ENCODE measurements at places on chromosomes 3 and 15.

DNA sequence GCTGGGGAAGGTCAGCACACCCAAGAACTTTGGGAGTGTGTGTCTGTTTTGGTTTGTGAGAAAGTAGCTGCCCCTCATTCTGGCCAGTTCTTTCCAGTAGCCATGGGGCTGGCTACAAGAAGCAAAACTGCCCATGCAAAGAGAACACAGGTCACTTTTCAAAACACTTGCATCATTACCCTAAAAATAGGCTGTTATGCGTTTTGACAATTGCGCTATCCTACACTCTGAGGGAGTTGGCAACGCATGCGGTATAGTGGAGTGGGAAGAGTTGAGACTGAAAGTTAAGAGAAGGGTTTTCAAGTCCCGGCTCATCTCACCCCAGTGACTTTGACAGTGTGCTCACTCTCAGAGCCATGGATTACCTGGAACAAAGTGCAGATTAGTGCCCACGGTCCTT, 41.8 kb upstream of the MYZAP start:
- DNase-seq = no peak

DNA sequence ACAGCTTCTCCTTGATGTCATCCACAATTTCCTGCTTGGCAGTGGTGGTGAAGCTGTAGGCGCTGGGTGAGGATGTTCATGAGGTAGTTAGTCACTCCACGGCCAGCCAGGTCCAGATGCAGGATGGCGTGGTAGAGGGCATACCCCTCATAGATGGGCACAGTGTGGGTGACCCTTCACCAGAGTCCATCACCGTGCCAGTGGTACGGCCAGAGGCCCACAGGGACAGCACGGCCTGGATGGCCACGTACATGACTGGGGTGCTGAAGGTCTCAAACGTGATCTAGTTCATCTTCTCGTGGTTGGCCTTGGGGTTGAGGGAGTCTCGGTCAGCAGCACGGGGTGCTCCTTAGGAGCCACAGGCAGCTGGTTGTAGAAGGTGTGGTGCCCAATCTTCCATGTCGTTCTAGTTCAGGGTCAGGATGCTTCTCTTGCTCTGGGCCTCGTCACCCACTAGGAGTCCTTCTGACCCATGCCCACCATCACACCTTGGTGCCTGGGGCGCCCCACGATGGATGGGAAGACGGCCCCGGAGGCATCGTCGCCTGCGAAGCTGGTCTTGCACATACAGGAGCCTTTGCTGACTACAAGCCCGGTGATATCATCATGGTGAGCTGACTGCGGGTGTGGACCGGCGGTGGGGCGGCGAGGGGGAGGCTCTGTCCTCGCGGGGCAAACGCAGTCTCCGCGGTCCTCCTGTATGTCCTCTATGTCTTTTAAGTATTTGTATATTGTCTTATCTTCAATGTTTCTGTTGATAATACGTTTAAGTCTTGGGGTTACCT, 1119.0 kb downstream of the NAALADL2 start:
- DNase-seq = no peak

DNA sequence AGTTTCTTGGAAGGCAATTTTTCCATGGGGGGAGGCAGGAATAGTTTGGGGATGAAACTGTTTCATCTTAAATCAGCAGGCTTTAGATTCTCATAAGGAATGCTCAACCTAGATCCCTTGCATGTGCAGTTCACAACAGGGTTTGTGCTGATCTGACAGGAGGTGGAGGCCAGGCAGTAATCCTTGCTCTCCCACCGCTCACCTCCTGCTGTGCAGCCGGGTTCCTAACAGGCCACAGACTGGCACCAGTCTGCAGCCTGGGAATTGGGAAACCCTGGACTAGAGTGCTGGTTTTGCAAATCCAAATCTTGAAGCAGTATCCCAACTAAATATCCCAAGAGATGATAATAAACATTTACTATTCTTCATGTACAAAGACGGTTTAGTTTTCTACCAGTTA, 256.3 kb upstream of the TMCO5A start:
- no peak for DNase-seq

DNA sequence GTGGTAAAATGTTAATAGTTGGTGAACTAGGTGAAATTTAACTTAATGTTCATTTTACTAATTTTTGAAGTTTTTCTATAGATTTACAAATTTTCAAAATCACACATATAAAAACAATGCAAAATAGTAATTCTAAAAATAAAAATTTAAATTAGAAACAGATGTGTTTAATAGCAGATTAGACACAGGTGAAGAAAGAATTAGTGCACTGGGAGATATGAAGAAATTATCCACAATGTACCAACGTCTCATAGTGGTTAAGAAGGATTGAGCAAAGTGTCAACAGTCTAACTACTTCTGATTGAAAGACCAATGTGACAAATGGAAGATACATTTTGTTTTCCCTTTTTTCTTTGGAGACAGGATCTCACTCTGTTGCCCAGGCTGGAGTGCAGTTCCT, 26.5 kb downstream of the SPG11 start:
- no peak for DNase-seq

DNA sequence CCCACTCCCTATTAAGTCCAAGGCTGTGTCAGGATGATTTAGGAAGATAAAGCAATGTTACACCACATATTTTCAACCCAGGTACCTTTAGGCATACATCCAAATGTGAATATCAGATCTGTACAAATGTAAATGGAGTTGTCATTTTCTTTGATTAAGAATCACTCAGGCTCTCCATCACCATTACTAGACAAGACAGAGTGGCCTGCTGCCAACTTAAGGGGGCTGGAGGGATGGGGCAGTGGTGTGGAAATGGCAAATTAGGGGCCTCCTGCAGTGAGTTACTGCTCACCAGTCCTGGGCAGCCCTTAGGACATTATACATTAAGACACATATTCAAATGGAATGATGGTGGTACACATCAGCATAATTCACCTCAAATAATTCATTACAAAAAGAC, 211.0 kb downstream of the TNIK start:
- no peak for DNase-seq

DNA sequence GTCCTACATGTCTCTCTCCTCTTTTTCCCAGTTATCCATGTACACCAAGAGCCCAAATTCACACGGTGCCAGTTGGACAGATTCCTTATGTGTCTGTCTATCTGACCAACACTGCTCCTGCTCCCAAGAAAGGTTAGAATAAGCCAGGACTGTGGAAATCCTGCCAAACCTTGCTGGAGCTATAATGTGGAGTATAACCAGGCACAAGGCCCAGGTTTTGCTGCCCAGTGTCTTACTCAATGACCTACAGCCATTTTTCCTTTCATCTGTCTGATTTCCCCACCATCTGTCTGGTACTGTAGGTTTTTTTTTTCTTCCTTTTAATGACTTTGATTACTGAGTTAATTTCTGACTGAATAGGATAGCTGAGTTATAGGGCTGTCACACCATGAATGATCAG, 26.5 kb upstream of the MINDY4B start:
- DNase-seq = no peak

- no peak for DNase-seq
These were observed 34.3 kb upstream of the MANF start for GRCh38 chr3:51350751-51351150.

DNA sequence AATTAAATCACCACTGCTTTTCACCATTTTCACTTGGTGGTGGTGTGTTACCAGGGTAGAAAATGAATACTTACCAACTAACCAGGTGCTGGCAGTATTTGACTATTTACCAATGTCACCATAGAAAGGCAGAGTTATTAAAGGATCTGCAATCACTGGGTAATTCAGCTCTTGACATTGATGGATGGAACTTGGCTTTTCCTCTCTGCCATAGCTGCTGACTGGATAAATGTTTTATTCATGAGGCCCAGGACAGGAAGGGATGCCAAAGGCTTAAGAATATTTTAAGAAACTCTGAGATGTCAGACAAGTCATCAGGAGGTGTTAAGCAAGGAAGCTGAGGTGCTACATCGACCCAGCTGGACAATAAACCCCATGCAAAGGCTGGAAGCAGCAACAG, 495.5 kb upstream of the CFAP20DC start:
- DNase-seq = no peak

All from activated CD8-positive, alpha-beta memory T cell treated with anti-CD3 and anti-CD28 coated beads for 4 hours (primary cell).